ENCODE measurements at places on chromosomes 1 and 21.
A peak's percentile ranks its signal among the peaks of the same experiment; 100 is the strongest.

- no peak for DNase-seq
Measured at GRCh38 chr1:29865051-29865450, 628.7 kb downstream of the PTPRU start.

- no peak for DNase-seq
Measured at GRCh38 chr1:173864179-173864867, 3.5 kb downstream of the GAS5 start.

DNA sequence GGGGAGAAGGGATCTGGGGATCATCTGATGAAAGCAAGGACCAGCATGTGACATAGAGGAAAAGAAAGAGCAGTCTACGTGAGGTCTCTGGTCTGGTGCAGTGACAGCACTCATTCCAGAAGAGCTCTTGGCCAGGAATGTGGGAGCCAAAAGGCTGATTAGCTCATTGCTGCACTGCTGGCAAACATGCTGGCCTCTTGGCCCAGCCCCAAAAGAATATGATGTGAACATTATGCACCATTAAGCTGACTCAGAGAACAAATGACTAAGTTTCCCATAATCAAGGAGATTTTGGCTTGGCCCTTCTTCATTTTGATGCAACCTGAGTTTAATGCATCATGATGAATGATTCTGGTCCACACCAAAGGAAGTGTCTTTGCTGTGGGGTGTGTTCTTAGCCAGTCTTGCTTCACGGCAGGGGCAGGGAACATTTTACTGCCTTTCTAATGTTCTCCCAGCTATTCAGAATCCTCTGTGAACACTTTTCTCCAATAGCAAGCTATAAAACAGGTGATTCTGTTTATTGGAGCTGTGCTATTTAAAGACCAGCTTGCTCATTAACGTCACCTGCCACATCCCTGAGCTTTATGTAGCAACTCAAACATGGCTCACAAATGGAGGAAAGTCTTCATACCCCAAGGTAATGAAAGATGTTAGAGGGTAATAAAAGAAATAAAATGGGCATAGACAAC lies 55.1 kb downstream of the PCBP3 start:
- DNase-seq, result peak; percentile 93

GRCh38 chr1:60448850-60449249 lies 375.3 kb upstream of the C1orf87 start:
- no peak for DNase-seq

GRCh38 chr1:167878372-167879160 lies 35.4 kb downstream of the ADCY10 start:
- DNase-seq, result no peak

DNA sequence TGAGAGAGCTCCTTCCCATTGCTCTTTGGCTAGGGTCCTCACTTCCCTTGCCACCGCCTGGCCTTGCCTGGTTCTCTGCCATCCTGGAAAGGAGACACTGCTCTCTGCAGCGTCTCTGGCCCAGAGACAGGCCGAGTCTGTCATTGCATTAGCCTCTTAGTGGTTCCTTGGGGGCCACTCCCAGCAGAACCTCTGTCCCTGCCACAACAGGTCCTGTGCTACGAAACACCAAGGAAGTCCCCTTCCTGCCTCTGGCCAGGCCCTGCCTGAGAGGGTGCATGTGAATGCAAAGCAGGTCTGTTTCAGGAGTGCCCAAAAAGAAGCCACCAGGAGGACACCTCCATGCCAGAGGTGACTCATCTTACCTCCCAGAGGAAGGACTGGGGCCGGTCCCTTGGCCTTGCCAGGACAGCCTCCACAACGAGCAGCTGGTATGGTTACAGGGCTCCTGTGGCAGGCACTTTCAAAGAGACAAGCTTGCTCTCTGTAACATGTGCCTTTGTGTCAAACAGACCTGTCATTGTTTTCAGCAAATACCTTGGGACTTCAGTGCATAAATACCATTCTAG lies 59.6 kb downstream of the VPS26C start:
- DNase-seq, result no peak

DNA sequence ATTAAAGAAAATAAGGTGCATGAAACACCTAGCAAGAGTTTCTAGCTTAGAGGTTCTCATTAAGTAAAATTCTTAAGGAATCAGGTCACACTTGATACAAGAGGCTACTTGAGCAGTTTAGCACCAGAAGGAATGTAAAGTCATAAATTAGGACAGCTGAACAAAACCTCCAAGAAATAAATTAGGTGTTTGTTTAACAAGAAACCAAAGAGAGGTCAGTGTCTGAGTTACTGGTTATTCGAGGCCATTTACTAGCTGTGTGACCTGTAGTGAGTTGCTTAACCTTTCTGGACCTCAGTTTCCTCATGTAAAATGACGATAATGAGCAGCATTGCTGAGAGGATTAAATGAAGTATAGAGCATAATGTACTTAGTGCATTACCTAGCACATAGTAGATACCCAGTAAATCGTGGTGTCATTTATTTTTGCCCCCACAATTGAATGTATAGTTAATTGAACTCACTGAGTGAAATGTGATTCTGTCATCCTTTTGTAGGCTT lies 908 bp upstream of the ELK4 start:
- DNase-seq, result no peak

Data from HS-5 (cell line).